Activated CD8-positive, alpha-beta memory T cell treated with anti-CD3 and anti-CD28 coated beads for 4 hours (primary cell): ENCODE measurements at places on chromosomes 4 and X.

DNA sequence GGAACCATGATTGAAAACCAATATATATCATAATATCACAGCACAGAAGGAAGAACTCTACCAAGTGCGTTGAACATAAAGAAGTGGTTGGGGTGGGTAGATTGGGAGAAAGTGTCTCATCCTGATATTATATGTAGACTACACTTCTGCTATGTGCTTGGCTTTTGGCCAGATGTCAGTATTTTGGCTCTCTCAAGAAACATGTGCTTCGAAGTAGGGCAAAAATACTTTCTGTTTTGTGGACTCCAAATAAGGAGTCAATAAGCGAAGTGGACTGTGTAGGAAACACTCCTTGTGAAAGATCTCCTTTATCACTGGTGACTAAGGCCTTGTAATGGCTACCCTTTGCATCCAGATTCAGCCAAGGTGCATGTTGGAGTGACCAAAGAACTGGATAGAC, 7.8 kb upstream of the HPSE start:
- DNase-seq: no peak

DNA sequence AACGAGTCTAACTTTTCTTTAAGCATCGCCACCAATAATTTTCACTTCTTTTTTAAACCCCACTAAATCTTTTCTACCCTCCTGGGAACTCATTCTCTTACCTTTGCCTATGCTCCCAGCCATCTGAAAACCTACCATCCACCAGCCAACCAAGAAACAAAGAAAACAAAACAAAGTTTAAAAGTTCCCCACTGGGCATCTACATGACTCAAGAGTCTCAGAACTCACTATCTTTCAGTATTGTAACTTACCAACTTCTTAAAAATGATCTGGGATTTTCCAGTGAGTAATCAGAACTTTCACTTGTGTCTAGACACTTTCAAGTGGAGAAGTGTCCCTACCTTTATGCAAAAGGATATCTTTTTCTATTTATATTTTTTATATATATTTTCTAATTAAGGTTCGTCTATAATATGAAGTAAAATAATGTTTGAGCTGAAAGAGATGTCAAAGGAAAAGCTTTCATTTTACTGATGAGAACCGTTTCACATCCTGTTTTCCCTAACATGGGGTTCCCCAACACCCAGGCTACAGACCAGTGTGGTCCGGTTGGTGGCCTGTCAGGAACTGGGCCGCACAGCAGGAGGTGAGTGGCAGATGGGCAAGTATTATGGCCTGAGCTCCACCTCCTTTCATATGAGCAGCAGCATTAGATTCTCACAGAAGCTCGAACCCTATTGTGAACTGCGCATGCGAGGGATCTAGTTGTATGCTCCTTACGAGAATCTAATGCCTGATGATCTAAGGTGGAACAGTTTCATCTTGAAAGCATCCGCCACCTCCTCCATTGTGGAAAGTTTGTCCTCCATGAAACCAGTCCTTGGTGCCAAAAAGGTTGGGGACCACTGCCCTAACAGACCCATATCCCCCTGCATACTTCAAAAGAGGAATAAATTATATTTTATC, 9.8 kb upstream of the TIGD2 start:
- no peak for DNase-seq

DNA sequence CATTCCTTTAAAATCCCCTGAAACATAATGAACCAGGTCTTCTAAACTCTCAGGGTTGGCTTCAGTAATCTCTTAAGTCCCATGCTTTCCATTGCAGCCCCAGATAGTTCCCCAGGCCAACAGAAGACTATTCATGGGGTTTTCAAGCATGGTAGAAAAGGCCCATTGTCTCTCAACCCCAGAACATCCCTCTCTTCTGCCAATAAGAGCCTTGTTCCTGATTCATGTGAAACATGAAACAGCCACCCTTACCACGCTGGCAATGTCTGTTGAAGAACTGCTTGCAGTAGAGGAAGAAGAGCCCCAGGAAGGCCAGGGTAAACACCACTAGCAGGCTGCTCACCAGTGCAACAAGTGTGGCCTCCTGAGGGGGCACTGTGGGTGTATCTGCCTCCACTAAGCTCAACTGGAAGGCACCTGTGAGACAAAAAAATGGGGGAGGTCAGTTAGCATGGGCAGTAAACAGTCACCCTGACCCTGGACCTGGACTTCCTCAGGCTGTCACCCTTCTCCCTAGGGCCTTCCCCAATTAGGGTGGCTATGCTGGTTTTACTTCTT, 36.4 kb downstream of the EDA2R start:
- no peak for DNase-seq

- DNase-seq: no peak
These were observed 56.9 kb downstream of the BCOR start for GRCh38 chrX:40040686-40041461.

DNA sequence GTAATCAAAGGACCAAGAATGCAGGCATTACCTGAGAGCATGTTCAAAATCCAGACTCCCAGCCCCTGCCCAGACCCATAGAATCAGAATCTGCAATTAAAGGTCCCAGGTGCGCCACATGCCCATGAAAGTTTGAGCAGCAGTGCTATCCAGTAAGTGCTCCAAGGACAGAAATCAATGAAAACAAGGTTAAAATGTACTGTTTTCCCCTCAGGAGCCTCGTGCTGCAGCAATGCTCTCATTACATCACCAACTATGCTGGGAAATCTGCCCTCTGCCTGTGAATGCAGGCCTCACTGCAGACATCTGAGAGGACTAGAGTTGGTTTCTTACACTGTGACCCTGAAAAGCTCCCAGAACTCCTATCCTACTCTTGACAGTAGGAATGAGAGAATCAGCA, 21.1 kb downstream of the ANXA5 start:
- DNase-seq: no peak

DNA sequence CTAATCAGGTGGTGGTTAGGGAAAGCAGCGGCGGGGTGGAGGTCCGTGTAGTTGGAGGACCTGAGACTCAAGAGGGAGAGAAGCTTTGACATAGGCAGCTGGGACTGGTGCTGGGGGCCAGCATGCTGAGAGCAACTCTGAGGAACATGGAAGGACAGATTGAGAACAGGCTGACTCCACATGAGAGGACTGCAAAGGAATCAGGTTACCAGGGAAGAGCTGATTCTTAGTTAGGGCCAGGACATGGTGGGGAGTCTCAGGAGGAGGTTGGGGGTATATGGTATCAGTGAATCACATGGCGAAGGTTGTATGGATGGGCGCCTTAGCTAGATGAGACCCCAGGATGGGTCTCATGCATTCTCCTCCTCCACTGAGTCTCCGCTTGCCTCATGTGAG, 264.0 kb upstream of the BOD1L1 start:
- DNase-seq: no peak

GRCh38 chr4:36285784-36286480, 4.5 kb downstream of the DTHD1 start:
- DNase-seq: peak; percentile 44

GRCh38 chrX:103831342-103831802, 685 bp downstream of the RAB9B start:
- peak; percentile 42 for DNase-seq

DNA sequence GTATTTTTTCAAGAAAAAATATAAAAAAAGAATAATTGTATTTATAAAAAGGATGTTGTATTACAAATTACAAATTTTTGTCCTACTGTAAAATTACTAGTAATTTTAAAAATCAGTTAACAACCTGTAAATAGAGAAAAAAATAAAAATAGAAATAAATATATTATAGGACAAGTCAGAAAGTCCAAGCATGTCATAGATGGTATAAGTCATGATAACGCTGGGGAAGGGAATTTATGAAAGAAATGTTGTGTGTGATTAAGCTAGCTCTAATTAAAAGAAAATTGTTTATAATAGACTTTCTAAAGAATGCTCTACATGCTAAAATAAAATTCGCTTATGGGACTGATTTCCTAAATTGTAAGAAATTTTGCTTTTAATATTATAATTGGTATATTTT, 2329.9 kb downstream of the ARAP2 start:
- no peak for DNase-seq

- DNase-seq: no peak
These were observed 1381.5 kb upstream of the ADGRL3 start for GRCh38 chr4:59818656-59819055.

DNA sequence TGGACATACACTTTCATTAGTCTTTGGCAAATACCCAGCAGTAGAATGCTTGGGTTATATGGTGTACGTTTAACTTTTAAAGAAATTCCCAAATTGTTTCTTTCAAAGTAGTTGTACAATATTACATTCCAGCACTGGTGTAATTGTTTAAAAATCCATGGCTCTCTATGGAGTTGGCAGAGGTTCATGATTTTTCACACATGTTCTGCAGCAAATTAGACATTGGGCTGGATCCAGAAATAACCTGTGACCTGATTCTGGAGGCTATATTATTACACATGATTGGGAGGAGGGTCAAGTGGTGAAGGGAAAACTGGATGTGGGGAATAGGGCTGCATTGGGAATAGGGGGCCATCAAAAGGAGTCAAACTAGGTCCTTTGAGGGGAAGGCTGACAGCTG, 41.9 kb downstream of the MAMLD1 start:
- no peak for DNase-seq

GRCh38 chr4:184818216-184818564, 7.6 kb downstream of the ACSL1 start:
- DNase-seq: no peak

DNA sequence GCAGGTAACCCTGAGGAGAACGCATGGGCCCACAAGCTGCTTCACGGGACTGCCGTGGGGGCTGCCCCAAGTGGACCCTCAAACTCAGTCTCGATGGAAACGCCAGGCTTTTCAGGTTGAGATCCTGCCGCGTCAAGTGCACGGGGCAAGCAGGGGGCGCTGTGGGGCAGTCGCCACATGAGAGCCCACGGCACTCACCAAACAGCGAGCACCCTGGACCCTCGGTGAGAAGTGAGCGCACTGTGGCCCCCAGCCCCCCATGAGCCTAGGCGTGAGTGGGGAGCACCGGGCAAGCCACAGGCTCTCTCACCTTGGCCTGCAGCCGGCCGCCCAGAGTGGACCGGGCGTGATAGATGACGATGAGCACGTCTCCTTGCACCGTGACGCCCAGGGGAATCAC, 50.9 kb upstream of the CPLX1 start:
- DNase-seq: no peak

DNA sequence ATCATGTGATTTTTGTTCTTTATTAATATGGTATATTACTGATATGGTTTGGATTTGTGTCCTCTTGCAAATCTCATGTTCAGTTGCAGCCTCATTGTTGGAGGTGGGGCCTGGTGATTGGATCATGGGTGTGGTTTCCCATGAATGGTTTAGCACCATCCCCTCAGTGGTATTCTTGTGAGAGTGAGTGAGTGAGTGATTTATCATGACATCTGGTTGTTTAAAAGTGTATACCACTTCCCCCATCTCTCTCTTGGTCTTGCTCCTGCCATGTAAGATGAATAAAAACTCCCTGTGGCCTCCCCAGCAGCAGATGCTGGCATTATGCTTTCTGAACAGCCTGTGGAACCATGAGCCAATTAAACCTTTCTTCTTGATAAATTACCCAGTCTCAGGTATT, 111.5 kb downstream of the TAB3 start:
- DNase-seq: no peak

DNA sequence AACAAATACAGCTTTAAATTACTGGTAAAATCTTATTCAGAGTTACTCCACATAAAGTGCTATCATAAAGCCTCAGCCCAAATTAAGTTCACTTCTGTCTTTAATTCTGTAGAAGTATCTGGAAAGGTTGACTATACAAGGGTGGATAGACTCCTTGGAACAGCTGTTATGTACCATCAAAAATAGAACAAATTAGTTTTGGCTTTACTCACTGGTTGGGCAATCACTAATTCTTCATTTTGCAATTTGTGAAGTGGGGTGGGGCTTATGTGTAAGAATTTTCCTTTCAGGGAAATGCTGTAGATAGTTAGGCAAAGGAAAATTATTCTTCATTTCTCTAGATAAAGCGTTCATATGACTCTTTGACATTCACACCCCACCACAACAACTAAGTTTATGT, 7.8 kb downstream of the DIAPH2 start:
- no peak for DNase-seq

GRCh38 chr4:39732728-39733127, 34.8 kb downstream of the UBE2K start:
- DNase-seq: no peak

DNA sequence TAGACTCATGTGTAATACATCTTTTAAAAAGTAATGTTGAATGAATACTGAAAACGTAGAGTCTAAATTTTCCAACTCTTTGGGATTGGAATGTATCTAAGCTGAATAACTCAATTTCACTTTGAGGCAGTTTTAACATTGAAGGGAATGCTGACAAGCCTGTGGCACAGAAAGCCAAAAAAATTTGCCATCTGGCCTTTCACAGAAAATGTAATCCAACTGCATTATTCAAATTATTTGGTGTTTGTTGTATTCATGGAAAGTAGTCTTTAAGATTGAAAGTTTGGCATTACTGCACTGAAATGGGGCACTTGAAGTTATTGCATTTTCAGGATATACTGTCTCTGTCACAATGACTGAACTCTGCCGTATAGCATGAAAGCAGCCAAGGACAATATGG, 186.9 kb downstream of the FRMPD4 start:
- no peak for DNase-seq

DNA sequence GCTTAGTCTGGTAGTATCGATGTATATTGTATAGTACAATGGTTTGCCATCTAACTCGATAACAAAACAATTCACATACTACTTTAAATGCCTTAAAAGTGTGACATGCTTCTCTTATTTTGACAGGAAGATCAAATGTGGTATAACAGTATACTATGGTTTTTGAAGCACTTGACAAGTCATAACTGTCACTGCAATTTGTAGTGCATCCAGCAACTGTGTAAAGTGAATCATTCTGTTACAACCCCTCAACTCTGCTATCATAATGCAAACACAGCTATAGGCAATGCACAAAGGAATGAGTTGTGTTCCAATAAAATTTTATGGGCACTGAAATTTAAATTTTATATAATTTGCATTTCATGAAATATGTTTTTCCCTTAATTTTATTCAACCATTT, 14.0 kb downstream of the RAP1GDS1 start:
- DNase-seq: no peak

- DNase-seq: no peak
These were observed 79.7 kb downstream of the SHROOM2 start for GRCh38 chrX:9865804-9866472.

DNA sequence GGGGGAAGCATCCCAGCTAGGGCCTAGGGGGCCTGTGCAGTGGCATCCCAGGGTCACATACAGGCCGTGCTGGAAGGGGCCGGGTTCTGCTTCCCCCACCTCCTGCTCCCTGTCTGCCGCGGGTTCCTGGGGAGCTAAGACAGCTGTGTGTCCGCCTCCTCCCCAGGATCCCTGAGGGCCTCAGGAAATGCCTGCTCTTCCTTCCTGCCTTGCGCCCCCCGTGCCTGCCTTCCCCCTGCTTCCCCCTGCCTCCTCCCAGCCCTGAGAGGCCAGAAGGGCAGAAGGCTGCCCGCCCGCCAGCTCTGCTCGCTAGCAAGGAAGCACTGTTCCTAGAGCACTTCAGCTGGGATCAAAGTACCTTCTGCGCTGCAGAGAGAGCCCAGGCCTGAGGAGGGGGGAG, 2.9 kb upstream of the BGN start:
- DNase-seq: no peak
